CD4-positive, alpha-beta T cell treated with Interleukin-1 beta for 1 hour (primary cell): ENCODE measurements at places on chromosomes 1 and 21.
A peak's percentile ranks its signal among the peaks of the same experiment; 100 is the strongest.

- DNase-seq: no peak
Observed at GRCh38 chr21:38986806-38987632, 181.3 kb downstream of the ETS2 start.

DNA sequence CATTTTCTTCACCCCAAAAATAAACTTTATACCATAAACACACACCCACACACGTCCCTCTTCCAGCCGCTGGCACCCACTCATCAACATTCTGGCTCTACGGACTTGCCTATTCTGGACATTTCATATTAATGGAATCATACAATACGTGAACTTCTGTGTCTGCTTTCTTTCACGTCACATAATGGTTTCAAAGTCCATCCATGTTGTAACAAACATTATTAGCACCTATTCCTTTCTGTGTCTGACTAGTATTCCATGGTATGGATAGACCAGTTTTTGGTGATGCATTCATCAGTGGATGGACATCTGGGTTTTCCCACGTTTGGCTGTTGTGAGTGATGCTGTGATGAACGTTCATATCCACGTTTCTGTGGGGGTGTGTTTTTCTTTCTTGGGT, 323.2 kb downstream of the KIF26B start:
- no peak for DNase-seq

- DNase-seq: no peak
Observed at GRCh38 chr21:31449921-31450535, 106.0 kb upstream of the TIAM1 start.

- no peak for DNase-seq
Observed at GRCh38 chr1:47212636-47213229, 19.3 kb downstream of the TAL1 start.

GRCh38 chr1:233294913-233295236, 650 bp downstream of the PCNX2 start:
- peak; percentile 38 for DNase-seq

- no peak for DNase-seq
Observed at GRCh38 chr1:94014635-94015488, 105.6 kb upstream of the GCLM start.

- no peak for DNase-seq
Observed at GRCh38 chr1:56527548-56528302, 51.6 kb downstream of the PLPP3 start.

- no peak for DNase-seq
Observed at GRCh38 chr1:185250063-185250462, 67.0 kb downstream of the IVNS1ABP start.

DNA sequence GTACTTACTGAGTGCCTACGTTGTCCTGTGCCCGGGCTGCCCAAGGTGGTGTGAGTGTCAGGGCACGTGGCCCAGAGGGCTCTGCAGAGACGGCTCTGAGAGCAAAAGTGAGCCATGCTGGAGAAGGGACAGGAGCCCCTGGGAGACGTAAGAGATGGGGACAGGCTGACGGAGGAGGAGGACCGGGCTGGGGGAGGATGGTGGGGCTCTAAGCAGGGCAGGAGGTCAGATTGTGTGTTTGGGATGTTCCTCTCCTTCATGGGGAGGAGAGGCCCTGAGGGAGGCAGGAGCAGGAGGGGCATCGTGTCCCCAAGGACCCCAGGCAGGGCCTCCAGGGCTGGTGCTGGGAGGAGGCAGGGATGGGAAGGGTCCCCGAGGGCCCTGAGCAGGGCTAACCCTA, 158.9 kb downstream of the PCBP3 start:
- no peak for DNase-seq
